Activated CD8-positive, alpha-beta memory T cell treated with anti-CD3 and anti-CD28 coated beads for 1 hour (primary cell): ENCODE measurements at places on chromosomes 2 and 18.

- DNase-seq: no peak
These were observed 88.4 kb downstream of the CTIF start for GRCh38 chr18:48627216-48627615.

- DNase-seq: no peak
These were observed 4.1 kb downstream of the RNPEPL1 start for GRCh38 chr2:240572141-240573031.

GRCh38 chr2:74764429-74765272 is 69.3 kb upstream of the HK2 start:
- DNase-seq: no peak

DNA sequence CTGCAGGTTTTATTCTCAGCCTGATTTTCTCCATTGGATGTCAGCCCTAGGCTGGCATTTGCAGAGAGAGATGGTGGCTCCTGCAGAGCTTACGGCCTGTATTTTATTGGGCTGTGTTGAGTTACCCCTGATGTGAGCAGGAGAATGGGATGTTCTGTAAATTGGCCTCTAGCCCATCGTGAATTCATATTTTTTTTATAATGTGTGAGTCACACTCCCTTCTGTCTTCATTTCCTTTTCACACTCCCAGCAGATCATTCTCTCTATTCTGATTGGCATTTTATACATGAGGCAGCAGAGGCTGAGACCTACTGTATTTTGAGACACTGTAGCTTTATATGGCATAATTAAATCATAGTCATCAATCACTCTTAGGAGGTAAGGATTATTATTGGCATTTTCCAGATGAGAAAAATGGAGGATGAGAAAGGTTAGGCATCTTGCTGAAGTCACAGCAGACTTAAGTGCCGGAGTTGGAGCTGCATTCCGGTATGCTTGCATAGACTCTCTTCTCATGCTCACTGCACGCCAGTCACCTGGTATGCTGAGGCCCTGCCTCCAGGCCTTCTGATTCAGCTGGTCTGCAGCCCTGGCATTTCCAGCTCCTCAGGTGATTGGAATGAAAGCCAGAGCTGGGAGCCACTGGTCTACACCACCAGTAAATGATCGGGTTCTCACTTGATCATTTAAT is 142.4 kb downstream of the NEDD4L start:
- DNase-seq: no peak

DNA sequence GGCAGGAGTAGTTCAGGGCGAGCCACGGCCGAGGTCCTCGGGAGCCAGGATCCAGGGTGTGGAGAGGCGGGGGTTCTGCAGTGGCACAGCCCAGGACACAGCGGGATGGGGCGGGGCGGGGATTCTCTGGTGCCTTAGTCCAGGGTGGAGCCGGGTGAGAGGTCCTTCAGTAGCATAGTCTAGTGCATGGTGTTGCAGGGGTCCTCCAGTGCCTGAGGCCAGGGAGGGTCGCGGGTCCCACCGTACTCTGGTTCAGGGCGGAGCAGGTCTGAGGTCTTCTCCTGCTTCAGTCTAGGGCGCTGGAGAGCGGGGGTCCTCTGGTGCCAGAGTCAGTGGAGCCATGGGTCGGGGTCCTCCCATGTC is 131.1 kb downstream of the CCDC74A start:
- no peak for DNase-seq

- no peak for DNase-seq
These were observed 6.5 kb downstream of the GKN1 start for GRCh38 chr2:68980956-68981355.

DNA sequence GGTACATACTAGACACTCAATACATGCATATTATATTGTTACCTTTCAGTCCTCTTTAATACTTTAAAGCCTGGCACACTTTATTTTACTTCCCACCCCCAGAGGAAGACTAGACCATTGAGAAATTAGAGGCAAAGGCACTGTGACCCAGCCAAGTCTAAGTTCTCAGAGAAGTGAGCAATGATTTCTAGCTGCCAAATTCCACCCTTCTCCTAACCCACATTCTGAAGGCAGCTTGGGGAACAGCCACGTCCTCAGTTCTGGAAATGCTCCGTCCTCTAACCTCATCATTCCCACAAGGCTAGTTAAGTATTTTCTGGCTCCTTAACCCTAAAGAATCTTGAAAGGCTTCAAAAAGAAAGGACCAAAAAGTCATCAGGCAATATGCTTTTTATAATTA is 86.6 kb downstream of the COL5A2 start:
- no peak for DNase-seq

DNA sequence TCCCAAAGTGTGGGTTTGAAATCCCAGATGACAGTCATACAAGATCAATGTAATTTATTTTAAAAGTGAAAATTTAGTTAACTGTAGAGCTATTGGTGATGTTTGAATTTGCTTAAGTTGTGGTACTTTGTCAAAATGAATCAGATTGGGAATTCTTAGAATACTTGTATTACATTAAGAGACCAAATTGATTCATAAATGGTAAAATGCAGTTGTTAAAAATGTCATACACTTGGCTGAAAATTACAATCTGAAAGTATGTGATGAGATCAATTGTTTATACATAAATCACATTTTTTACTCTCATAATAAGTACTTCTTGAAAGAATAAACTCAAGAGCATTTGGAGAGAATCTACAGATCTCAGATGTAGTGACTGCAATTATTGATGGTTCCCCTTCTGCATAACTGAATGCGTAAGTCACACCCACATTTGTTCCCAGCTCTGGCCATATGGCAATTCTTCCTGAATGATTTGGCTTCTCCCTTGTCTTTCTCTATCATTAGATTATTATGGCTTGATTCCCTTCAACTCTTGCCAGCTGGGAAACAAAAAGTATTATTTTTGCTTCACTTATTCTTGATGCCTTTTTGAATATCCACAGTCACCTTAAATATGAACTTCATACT is 558.5 kb downstream of the CPS1 start:
- DNase-seq: no peak

- peak; percentile 80 for DNase-seq
These were observed at the start of gene ETAA1 for GRCh38 chr2:67397143-67397986. Gene ETAA1, plus strand, starts transcription at chr2:67397333. Its CDS starts 116 bp downstream, at chr2:67397449.

DNA sequence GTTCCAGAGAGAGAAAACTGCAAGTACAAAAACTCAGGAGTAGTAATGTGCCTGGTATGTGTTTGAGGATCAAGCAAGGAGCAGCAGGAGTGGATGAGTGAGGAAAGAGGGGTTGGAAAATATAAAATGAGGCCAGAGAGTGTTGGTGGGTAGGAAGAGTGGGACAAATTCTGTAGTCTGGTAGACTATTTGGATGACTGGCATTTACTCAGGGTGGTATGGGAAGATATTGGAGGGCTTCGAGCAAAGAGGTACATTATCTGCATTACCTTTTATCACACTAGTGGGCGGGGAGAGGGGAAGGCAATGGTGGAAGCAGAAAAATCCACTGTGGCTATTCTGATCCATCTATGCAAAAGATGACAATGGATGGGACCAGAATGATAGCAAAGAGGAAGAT is 381.7 kb upstream of the VWC2L start:
- no peak for DNase-seq

- no peak for DNase-seq
These were observed 93.5 kb downstream of the PRPF40A start for GRCh38 chr2:152623775-152624174.

DNA sequence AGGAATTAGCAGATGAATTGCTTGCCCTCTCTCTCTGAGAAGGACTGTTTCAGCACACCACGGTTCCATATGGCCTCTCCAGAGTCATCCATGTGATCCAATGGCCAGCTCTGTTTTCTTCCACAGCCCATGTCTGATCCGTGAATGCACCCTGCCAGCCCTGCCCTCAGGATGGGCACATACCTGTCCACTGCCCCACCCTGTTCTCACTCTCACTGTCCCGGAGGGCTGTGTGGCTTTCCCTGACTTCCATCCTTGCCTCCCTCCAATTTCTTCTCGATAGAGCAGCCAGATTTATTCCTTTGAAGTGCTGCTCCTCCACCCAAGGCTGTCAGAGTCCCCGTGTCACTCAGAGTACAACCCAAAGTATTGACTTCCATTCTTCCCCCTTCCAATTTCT is 343.1 kb downstream of the TGIF1 start:
- DNase-seq: no peak

GRCh38 chr2:80292474-80292873 is 12.1 kb downstream of the LRRTM1 start:
- DNase-seq: no peak

DNA sequence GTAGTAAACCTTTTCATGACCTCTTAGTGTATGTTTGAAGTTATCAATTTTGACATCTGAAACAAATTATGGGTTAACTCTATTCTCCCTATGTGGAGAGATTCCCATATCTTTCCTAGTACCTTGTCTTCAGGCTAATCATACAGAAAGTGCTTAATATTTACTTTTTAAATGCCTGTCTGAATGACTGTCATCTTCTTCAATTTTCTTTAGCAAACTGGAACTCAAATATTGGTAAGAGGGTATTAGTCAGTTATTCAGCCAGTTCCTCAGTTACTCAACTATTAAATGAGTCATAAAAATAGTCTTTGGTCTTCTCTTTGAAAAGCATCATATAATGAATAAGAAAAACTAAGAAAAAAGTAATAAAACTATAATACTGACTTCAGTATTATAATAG is 1038.0 kb upstream of the PIK3C3 start:
- no peak for DNase-seq

GRCh38 chr2:217429981-217430500 is 570.2 kb upstream of the TNP1 start:
- no peak for DNase-seq

- no peak for DNase-seq
These were observed 127.9 kb downstream of the SH3RF3 start for GRCh38 chr2:109256921-109257320.

DNA sequence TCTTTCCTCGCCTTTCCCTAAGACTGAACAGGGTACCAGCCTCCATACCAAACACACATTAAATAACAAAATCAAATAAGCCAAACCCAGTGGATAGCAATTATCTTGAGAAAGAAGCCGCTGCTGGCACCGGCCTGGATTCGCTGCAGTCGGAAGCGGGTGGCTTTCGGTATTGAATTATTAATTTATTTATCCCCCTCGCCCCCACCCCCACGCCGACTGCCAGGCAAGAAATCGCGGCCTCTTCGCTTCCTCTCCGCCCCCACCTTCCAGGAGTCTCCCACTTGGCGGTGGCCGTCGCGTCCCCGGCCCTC is 370 bp upstream of the ZNF804A start:
- no peak for DNase-seq

- DNase-seq: no peak
These were observed 2786.5 kb downstream of the RPIA start for GRCh38 chr2:91477731-91478672.

DNA sequence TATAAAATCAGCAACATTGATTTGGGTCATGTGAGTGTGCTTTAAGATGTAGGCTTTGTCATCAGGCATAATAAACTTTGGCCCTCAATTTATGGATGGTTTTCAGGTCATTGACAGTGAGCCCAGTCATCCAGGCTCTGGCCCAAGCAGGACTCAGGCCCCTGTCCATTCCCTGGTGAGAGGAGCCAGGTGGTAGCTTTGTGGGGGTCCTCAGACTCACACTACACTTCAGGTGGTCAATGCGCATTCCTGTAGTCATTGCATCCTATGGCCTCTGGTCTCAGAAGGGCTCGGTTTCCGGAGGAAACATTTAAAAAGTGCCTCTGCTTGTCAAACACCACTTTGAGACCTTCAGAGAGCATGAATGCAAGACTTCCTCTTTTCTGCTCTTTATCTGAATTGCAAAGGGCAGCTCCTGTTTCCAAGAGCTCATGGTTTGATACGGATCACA is 20.2 kb downstream of the LGALSL start:
- no peak for DNase-seq

DNA sequence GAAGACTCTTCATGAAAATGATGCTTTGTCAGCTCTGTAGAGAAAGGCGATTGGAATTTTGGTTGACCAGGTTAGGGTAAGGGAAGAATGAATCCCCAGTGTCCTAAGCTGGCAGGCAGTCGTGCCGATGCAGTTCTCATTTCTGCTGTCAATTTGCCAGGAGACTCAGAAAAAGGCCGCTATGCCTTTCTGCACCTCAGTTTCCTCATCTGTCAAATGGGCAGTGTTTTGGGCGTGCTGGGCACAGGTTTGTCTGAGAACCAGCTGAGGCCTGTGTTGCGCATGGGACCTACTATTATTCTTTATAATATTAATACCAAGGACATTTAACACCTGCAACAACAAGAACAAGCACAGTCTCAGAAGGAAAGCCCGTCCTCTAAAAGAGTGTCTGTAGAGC is 50.3 kb downstream of the HPCAL1 start:
- no peak for DNase-seq

DNA sequence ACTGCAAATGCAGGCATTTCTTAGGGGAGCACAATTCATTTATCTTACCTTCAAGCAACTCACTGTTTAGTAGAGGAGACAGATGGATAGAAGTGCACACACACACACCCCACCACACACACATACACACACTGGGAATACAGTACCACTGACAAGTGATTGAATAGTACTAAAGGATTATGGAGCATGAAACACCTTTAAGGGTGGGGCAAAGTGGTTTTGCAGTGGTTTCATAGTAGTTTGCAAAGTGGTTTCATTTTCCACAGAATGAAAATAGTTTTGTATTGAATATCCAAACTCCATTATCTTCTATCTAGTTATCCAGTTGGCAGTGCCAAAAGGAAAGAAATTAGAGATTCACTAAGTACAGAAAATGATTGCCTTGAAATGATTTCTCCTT is 18.9 kb downstream of the KIF5C start:
- DNase-seq: no peak

- DNase-seq: no peak
These were observed 14.8 kb upstream of the CALCRL start for GRCh38 chr2:187462839-187463238.

DNA sequence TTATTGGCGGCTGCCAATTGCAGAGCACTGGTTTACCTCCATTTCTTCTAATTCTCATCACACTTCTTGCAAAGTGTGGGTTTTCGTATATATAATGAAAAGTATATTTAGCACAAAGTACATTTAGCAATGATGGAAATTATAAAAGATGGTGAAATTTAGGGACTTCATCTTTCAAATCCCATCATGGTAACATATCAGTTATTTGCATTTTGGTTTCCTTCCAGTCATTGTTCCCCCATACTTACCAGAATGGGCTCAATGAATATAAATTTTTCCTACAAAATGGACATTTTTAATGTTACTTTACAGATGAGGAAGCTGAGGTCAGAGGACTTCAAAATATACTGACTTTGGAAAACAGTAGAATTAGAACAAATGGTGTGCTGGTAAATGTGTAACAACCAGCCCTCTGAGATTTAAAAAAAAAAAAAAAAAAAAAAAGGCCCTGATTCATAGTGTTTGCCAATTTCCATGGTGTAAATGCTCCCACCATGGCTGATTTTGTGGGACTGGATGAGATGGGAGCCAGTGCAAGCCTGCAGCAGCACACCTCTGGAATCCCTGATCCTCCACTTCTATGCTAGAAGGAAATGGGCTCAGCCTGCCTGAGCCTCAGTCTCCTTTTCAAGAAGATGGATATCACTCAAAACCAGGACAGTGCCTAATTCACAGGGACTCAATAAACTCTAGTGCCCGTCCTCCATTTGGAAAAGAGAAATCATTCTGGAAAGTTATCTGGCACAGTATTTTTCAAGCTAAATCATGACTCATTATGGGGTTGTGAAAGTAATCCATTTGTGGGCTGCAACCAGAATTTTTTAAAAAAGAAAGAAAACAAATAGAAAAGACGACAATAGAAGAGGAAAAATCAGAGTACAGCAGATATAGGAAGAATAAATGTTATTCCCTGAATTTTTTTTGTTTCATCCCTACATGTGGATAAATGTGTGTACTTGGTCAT is 34.0 kb downstream of the LBH start:
- no peak for DNase-seq
